OCI-LY7 (cell line): ENCODE measurements at places on chromosomes 6 and 20.
A peak's percentile ranks its signal among the peaks of the same experiment; 100 is the strongest.

DNA sequence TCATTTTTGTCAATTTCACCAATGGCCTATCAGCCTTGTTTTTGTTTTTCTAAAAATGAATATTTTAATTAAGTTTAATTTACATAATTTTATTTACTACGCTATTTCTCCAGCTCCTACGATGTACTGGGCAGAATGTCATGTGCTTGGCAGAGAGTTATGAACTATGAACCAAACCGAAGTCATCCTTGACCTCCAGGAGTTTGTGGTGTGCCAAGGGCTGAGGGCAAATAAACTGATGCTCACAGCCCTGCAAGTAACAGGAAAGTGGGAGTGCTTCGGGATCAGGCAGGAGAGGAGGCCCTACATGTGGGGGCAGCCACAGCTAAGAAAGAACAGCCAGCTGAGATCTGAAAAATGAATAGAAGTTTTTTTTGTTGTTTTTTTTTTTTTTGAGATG, 38.6 kb downstream of the ZNF217 start:
- DNase-seq: no peak

DNA sequence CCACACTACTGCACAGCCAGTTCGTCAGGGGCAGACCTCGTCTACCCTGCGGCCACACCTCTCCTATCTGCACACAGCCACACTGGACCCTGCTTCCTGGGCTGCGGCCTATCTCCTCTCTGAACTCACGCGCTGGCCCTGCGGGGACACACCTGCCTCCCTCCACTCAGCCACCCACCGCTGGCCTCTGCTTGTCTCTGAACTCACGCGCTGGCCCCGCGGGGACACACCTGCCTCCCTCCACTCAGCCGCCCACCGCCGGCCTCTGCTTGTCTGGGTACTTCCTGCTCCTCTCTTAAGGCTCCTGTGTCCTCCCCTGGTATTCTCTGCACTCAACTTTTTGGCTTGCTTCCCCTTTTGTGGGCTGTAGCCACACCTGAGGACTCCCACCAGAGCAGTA, 52.3 kb downstream of the HUS1B start:
- peak; percentile 34 for DNase-seq

GRCh38 chr6:130697271-130697994, 129.8 kb upstream of the SMLR1 start:
- no peak for DNase-seq

GRCh38 chr20:14838663-14839628, 501.5 kb upstream of the FLRT3 start:
- no peak for DNase-seq

GRCh38 chr6:131381052-131381708, 191.8 kb upstream of the ARG1 start:
- no peak for DNase-seq

GRCh38 chr6:133609415-133610226, 279.3 kb upstream of the TCF21 start:
- no peak for DNase-seq

GRCh38 chr6:119162134-119162775, 83.8 kb upstream of the FAM184A start:
- DNase-seq: no peak

- no peak for DNase-seq
These were observed 707.8 kb upstream of the FLRT3 start for GRCh38 chr20:15045246-15045645.

DNA sequence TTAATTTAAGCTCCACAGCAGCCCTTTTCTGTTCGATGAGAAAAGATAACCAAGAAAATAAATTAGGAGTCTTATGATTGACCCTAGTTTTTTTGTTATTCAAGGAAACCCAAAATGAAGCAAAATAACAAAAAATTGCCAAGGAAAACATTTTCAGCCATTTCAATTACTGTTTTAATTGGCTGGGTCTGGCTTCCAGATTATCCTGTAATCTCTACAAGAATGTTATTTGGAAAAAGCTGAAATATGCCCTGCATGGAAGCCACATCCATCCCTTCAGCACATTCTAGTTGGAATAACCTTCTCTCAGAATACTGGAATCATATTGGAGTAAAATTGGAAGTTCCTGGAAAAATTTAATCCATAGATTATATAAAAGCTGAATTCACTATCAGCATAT, 191.1 kb upstream of the CCN2 start:
- no peak for DNase-seq

DNA sequence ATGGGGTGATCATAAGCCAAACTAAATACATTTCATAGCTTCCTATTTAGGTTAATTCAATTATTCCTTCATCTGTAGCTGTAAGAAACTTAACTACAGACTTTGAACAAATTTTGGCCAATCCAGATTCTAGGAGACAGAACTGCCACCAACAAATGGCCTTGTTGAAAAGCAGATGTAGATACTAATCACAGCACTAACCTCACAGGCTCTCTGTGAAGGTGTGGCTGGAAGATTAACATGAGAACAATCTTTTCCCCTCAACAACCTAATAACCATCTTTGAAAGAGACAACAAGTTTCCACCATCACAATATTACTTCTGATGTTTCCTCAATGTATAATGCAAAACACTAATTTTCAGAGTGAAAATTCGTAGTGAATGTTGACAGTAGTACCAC, 87.8 kb downstream of the SESN1 start:
- no peak for DNase-seq

- DNase-seq: no peak
These were observed 158.7 kb downstream of the UBE3D start for GRCh38 chr6:82906951-82907350.
